ENCODE measurements at places on chromosomes 7 and 10. TPM values are rescaled to one million over a fixed set of nuclear protein-coding genes. Genes with fewer than 3 reads are reported as not detected.

Gene PDE1C
- polyA plus RNA-seq, result 0.67 TPM

Gene NKX1-2
- not detected for polyA plus RNA-seq

Gene TSPAN13
- 39.7 TPM for polyA plus RNA-seq

Gene C7orf33
- not detected for polyA plus RNA-seq

Gene NCF1
- polyA plus RNA-seq, result 144 TPM

Gene MBL2
- not detected for polyA plus RNA-seq

Gene OR2A1
- 0.03 TPM for polyA plus RNA-seq

Gene TET1
- polyA plus RNA-seq, result 0.15 TPM

Gene TEX47
- not detected for polyA plus RNA-seq

Gene SPDYE16
- 0.13 TPM for polyA plus RNA-seq

Gene FAM180A
- 0.32 TPM for polyA plus RNA-seq

Gene VIPR2
- polyA plus RNA-seq, result 0.58 TPM

Gene TRUB1
- polyA plus RNA-seq, result 6.9 TPM

Gene PDCD4
- polyA plus RNA-seq, result 121 TPM

Gene GIMAP4
- 86.8 TPM for polyA plus RNA-seq

Gene GDF10
- polyA plus RNA-seq, result 0.12 TPM

Gene HPSE2
- polyA plus RNA-seq, result 0.03 TPM

Gene MEIG1
- polyA plus RNA-seq, result 0.54 TPM

Gene PKD2L1
- polyA plus RNA-seq, result 3.3 TPM

Gene OR2A7
- 0.12 TPM for polyA plus RNA-seq

Gene PYROXD2
- 10.4 TPM for polyA plus RNA-seq

Gene RASA4B
- 42.2 TPM for polyA plus RNA-seq

Gene HELLS
- polyA plus RNA-seq, result 6.9 TPM

Gene STYXL1
- polyA plus RNA-seq, result 45.0 TPM

Gene ANXA8L1
- polyA plus RNA-seq, result 0.21 TPM

Gene IL15RA
- polyA plus RNA-seq, result 13.8 TPM

Gene TAC1
- 18.6 TPM for polyA plus RNA-seq

Gene CPVL
- 30.8 TPM for polyA plus RNA-seq

Gene SLC13A1
- polyA plus RNA-seq, result not detected

Gene PIK3AP1
- polyA plus RNA-seq, result 59.8 TPM

Gene LIPK
- not detected for polyA plus RNA-seq

Gene SEC31B
- polyA plus RNA-seq, result 19.1 TPM

Gene LRIT1
- not detected for polyA plus RNA-seq

Gene MAT1A
- polyA plus RNA-seq, result 0.05 TPM

Gene LGI1
- polyA plus RNA-seq, result not detected

Gene SNX10
- 20.8 TPM for polyA plus RNA-seq

Gene SAP25
- polyA plus RNA-seq, result 75.6 TPM

Gene POLR2J2
- 3.5 TPM for polyA plus RNA-seq

Gene CCL26
- not detected for polyA plus RNA-seq

Gene PPP1R9A
- polyA plus RNA-seq, result 1.3 TPM
